ENCODE measurements at places on chromosomes 12 and 14.
A peak's percentile ranks its signal among the peaks of the same experiment; 100 is the strongest.

DNA sequence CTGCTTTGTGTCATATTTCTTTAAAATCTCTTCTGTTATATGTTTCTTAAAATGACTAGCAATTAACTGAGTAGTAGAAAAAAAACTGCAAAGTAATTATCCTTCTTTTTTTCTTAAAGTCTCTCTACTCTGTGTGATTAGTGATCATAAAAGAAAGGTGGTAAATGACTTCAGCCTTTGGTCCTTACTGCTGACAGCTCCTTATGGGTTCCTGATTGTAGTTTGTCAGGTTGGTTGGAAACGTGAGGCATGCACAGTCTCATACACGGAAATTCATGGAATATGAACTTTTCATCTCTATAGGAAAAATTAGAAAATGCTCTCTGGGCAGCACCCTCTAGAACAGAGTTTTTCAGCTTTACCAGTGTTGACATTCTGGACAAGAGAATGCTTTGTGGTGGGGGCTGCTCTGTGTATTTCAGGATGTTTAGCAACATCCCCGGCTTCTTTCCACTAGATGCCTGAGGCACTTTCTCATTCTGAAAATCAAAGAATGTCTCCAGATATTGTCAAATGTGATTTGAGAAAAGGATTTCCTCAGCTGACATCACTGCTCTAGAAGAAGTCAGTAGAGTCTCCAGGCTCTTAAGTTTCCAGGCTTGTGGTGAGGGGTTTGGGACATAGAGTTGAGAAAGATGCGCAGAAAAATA, 121.0 kb downstream of the PIK3C2G start:
- no peak for DNase-seq

GRCh38 chr12:55675666-55676065, 32.0 kb downstream of the ITGA7 start:
- DNase-seq = no peak

GRCh38 chr12:27504507-27504906, 19.5 kb upstream of the PPFIBP1 start:
- no peak for DNase-seq

DNA sequence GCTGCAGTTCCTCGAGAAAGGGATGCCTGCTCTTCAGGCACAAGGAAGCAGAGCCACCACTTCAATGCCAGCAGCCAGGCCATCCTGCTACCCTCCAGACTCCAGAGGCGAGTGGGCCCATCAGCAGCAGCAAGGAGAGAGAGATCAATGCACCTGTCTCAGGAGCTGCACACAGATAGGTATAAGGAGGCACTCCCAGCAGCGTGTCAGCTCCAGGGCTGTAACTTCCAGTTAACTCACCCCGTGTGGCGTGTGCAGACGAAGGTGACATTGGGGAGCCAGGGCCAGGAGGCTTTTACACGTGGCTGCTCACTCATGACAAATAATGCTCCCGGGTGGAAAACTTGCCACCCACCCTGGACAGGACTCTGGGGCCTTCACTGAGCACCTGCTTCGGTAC, 24.2 kb downstream of the GALNT16 start:
- DNase-seq = no peak

DNA sequence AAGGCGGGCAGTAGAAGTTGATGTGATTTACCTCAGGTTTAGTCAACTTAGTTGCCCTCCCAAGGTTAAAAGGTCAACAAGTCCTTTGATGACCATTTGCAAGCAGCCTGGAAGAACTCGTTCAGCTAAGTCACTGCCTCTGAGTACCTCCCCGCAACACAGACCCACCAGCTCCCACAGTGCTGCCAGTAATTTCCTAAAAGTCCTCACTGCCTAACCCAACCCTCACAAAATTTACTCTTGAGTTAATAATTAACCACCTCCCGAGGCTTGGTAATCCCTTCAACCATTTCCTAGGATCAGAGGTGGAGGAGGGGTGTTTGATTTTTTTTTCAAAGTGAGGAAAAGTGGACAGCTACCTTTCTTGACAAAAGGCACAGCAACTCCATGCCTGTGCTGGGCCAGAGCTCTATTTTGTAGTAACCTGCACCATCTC, 55.8 kb downstream of the MAP3K9 start:
- DNase-seq = no peak

- DNase-seq = no peak
Measured at GRCh38 chr14:99029916-99030305, 242.1 kb downstream of the BCL11B start.

DNA sequence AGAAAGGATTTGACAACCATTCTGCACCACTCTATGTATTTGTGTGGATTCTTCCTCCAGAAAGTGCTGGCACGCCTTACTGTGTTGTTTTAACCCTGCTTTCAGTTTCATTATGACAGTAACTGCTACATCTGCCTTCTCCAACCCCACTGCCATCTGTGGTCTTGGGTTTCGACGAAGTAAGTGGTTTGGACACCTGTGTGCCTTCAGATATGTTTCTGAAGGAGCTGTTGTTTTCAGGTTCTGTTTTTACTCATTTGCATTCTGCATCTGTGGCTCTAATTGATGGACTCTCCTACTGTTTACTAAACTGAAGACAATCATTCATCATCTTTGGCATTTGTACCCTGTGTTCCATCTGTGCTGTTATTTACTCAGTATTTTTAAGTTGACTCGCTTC, 4.1 kb downstream of the TSHR start:
- peak; percentile 3 for DNase-seq

- no peak for DNase-seq
Measured at GRCh38 chr12:54004063-54004840, 4.3 kb downstream of the HOXC9 start.

- no peak for DNase-seq
Measured at GRCh38 chr14:89855961-89856656, 98.4 kb downstream of the EFCAB11 start.

DNA sequence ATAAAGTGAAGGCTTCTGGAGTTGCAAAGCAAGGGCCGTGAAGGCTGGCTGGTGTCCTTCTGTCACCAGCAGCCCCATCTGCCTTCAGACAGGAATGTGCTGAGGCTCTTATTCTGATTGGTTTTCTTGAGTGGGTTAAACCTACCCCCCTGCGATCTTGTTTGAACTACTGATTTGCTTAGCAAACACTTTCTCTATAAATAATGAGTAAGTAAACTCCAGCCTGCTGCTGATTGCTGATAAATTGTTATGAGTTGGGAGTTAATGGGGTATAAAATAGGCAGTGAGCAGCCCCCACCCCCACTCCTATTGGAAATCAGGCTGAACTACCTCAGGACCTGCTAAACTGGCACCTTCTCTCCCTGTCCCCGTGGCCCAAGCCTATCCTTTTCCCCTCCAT, 146.1 kb upstream of the NOS1 start:
- no peak for DNase-seq

GRCh38 chr12:103705098-103705497, 118.0 kb downstream of the STAB2 start:
- no peak for DNase-seq

GRCh38 chr14:90062127-90062794, 467 bp downstream of the KCNK13 start:
- no peak for DNase-seq

- DNase-seq = no peak
Measured at GRCh38 chr14:39050389-39050788, 52.6 kb downstream of the SEC23A start.

DNA sequence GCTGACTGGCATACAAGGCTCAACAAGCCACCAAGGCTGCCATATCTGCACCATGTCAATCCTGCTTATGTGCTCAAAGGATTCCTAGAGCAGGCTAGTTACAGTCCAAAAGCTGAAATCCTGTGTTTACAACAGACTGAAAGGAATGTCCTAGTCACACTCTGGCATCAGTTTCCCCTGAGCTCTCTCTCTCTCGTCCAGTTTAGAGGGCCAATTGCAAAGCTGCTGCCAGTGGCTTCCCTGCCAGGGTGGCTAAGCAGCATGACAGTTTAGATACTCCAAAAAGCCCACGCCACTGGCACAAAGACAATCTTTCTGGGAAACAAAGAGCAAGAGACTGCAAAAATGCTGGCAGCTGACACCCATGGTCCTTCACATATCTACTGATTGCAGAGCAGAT, 392.1 kb downstream of the RPS29 start:
- DNase-seq = no peak

- DNase-seq = no peak
Measured at GRCh38 chr12:25825446-25825845, 133.0 kb upstream of the RASSF8 start.

- no peak for DNase-seq
Measured at GRCh38 chr12:8038659-8039114, 6.2 kb downstream of the FOXJ2 start.

GRCh38 chr12:91496337-91496736, 313.7 kb upstream of the DCN start:
- no peak for DNase-seq

- DNase-seq = no peak
Measured at GRCh38 chr12:81542065-81543010, 216.8 kb downstream of the PPFIA2 start.

DNA sequence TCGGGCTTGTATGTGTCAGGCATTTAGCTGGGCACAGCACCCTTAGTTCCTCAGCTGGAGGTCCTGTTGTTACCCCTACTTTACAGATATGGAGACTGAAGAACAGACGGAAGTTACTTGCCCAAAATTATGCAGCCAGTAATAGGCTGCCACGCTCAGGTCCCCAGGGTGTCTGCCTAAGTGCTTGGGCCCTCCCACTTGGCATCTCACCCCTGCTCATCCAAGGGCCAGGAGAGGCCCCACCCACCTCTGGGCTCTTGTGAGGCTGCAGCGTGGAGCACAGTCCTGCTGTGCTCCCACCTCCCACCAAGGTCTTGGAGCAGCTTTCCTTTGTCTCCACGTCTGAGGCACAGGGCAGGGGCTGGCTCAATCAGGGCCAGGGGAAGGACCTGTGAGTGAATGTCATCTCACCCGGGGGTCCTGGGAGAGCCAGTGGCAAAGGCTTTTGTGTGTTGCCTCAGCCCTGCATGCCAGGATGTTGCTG, 64.6 kb downstream of the BEGAIN start:
- no peak for DNase-seq

GRCh38 chr12:23771240-23771949, 178.1 kb downstream of the SOX5 start:
- no peak for DNase-seq

- DNase-seq = no peak
Measured at GRCh38 chr12:40714636-40715035, 22.4 kb downstream of the CNTN1 start.

DNA sequence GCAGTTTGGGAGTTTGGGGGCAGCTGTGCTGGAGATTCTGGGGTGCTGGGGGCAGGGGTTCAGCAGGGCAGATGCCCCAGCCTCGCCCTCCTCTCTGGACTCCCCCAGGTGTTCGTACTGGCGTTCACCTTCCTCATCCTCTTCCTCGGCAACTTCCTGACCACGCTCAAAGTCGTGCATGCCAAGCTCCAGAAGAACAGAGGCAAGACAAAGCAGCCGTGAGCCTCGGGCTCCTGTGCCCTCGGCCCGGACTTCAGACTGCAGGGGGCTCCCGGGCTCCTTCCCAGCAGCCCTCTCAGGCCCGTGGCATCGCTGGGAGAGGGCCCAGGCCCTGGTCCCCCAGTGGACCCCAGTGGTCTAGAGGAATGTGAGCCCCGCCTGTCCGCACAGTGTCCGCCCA, 18.0 kb downstream of the RHOF start:
- no peak for DNase-seq

- no peak for DNase-seq
Measured at GRCh38 chr12:112936927-112937326, 1.3 kb upstream of the OAS3 start.

GRCh38 chr12:14845350-14845750, 2.0 kb upstream of the ART4 start:
- no peak for DNase-seq

- no peak for DNase-seq
Measured at GRCh38 chr14:84885061-84885460, 644.9 kb upstream of the FLRT2 start.

- no peak for DNase-seq
Measured at GRCh38 chr14:60648934-60649874, at the start of gene SIX1. Gene SIX1, minus strand, starts transcription at chr14:60649477. Its CDS starts 288 bp downstream, at chr14:60649189.

DNA sequence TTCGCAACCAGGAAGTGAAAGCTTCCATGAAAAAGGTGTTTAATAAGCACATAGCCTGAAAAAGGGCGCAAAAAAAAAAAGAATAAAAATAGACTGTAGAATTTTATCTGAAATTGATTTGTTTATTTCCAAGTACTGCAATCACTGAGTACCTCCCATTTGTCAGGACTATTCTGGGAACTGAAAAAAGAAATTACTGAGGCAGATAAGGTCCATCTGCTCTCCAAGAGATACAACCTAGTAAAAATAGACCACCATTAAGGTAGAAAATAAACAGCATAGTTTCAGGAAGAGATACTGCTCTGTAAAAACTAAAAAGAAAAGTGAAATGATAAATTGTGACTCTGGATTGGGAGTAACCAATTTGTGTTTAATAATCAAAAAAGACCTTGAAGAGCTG, 24.7 kb downstream of the OR4N2 start:
- no peak for DNase-seq

DNA sequence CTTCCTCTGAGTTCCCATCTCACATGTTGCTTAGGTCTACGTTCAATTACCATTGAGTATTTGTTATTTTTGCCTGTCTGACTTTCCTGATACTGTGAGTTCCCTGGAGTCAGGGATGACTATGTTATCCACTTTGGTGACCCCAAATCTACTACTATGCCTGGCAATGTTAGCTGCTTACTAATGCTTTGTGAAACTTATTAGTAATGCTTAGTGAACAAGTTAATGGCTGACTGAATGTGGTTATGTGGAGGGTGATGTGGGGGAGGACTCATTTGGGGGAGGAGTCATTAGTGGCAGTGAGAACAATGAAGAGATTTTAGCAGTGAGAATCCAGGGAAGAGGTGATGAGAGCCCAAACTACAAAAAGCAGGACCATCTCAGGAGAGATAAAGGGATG, 121.6 kb downstream of the KTN1 start:
- no peak for DNase-seq

DNA sequence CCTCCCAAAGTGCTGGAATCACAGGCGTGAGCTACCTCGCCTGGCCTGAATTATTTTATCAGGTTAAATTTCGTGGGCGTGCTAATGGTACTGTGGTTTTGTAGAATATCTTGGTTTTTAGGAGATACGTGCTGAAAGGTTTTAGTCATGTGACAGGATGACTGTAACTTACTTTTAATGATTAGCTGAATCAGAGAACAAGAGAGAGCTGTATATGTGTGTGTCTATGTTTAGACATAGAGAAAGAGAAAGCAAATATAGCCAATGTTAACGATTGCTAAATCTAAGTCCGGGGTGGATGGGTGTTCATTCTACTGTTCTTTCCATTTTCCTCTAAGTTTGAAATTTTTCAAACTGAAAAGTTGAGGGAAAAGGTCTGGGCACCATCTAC, 9.2 kb upstream of the PNMA1 start:
- DNase-seq = no peak
